Upper lobe of right lung (tissue), 1 donor: ENCODE measurements at places on chromosomes 2 and 18. TPM values are rescaled to one million over a fixed set of nuclear protein-coding genes. Genes with fewer than 3 reads are reported as not detected.

DNA sequence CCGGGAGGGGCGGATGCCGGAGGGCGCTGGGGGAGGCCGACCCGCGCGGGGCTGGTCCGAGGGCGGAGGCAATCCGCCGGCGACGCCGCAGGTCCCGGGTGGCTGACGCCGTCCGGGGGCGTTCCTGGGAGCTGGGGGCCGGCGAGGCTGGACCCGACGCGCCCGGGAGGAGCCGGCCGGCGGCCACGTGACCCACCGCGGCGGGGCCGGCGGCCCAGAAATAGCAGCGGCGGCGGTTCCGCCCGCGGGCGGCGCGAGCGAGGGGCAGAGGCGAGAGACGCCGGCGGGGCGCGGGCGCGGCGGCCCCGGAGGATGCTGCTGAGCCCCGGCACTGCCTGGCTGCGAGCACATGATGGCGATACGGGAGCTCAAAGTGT is at the start of gene RAB31:
RAB31 (plus strand) TSS at position 245 of the 377 bp plus-strand sequence; CDS start at position 350, 105 bp downstream.
- no peaks in the 10 kb centered on the region for H3K27me3 ChIP-seq
- DNase-seq = peak; percentile 92
- H3K4me1 ChIP-seq = peaks cover 11% of the 10 kb centered on the region
- H3K36me3 ChIP-seq = no peaks in the 10 kb centered on the region
- H3K27ac ChIP-seq = peak within 1 kb of the TSS; percentile 88

Gene UGT1A4
- not detected for total RNA-seq

DNA sequence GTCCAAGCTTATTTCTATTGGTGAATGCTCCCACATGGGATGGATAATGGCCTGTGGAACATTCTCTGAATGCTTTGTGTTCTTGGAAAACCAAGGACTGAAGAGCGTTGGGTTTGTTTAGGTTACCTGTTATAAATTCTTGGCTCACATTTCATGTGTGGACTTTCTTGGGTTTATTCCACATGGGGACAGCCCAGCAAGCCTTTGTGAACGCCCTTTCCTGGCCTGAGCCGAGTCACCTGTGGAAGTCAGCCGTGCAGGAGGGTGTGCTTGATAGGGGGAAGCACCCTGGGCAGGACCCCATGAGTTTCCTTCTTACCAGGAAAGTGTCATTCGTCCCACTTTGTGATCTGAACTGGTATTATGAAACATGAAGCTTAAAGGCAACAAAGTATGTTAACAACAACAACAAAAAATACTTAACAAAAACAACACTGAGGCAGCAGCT is 4.1 kb downstream of the RAB31 start:
- H3K27me3 ChIP-seq = no peaks in the 10 kb centered on the region
- peak overlapping the region; percentile 86 for H3K27ac ChIP-seq
- no peaks in the 10 kb centered on the region for H3K36me3 ChIP-seq
- H3K4me1 ChIP-seq = peaks cover 12% of the 10 kb centered on the region
- DNase-seq = no peak
- H3K4me3 ChIP-seq = no peak overlapping the region

DNA sequence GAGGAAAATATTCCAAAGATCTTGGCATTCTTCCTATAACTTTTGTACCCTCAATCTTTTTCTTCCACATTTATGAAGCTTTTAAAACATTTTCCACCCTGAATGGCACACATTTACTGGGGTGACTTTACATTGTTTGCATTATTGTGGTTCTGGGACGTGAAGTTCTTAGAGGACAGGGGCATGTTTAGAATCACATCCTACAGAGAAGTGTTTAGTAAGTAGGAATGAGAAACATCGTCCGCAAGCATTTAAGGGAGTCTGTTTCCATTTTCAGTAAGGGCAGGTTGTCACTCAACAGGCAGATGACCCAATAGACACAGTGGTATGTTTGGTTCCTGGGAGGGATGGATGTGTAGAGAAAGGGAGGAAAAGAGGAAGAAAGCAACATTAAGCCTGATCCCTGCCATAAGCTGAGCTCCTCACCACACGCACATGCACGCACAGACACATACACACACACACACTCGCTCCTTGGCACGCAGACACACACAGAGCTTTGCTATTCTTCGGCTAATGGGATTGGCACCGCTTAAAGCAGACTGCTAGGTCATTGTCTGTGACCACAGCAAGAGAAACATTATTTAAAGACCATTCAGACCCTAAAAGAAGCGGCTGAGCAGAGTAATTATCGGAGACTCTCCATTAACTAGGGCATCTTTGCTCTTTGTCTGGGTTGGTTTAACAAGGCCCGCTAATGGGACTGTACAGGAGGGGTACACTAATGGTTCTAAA is 14.2 kb upstream of the PLEKHM3 start:
- H3K27ac ChIP-seq = no peak overlapping the region
- no peaks in the 10 kb centered on the region for H3K4me1 ChIP-seq
- no peak overlapping the region for H3K4me3 ChIP-seq

Gene HOXD13
- not detected for total RNA-seq

- no peak for DNase-seq
- no peaks in the 10 kb centered on the region for H3K27me3 ChIP-seq
- H3K27ac ChIP-seq = no peak overlapping the region
These were observed 1011.8 kb upstream of the CDH2 start for GRCh38 chr18:29188760-29189159.

Gene TUBB6
- total RNA-seq = 110 TPM

Gene CRYBA2
- total RNA-seq = not detected

DNA sequence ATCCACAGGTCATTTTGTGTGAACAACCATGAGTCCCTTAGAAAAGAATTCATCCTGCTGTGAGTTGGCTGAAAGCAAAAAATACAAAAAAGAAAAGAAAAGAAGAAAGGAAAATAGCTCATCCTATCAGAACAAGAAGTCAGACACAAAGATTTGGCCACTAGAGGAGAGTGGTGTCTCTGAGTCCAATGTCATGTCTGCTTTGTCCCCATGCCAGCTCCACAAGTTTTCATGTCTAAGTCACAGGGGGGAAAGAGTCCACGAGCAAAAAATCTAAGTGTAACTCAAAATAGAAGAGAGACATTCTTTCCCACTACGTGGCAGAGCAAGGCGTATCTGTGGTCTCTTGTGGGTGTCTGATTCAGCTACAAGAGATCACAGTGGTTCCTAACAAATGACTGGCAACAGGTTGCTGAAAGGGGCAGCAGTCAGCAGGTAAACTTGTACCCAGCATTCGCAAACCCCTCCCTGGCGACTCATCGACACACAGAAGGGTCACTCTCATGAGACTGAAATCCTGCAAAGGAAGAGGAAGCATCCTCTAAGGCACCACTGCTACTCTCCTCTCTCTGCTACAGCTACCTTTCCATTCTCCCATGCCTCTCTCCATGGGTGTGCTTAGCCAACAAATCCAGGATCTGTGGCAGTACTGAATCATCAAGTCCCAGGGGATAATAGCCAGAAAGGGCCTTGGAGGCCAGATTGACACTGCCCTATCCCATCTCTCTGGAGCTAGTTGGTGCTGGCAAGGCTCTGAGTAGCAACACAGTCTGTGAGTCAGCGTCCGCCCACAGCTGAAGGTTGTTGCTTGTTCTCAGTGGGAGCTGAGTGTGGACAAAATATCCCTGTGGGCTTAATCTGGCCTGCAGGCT is 123.0 kb upstream of the SLC39A10 start:
- no peaks in the 10 kb centered on the region for H3K27me3 ChIP-seq
- no peak overlapping the region for H3K4me3 ChIP-seq
- H3K36me3 ChIP-seq = no peaks in the 10 kb centered on the region
- H3K27ac ChIP-seq = peak overlapping the region; percentile 60
- DNase-seq = peak; percentile 75

Gene HEATR5B
- 23.1 TPM for total RNA-seq

GRCh38 chr18:12637393-12637792 is 20.5 kb downstream of the SPIRE1 start:
- H3K4me3 ChIP-seq = no peak overlapping the region
- no peak overlapping the region for H3K27ac ChIP-seq
- peaks cover 10% of the 10 kb centered on the region for H3K4me1 ChIP-seq

Gene ARPC2
- 357 TPM for total RNA-seq

- no peaks in the 10 kb centered on the region for H3K4me1 ChIP-seq
- H3K4me3 ChIP-seq = no peak overlapping the region
These were observed 87.9 kb downstream of the ICOS start for GRCh38 chr2:204024503-204024902.

Gene UGT1A8
- not detected for total RNA-seq

Gene SOX11
- 0.84 TPM for total RNA-seq

Gene FOXI3
- total RNA-seq = not detected

Gene SPP2
- total RNA-seq = not detected

- no peak overlapping the region for H3K4me3 ChIP-seq
- H3K4me1 ChIP-seq = peaks cover 9% of the 10 kb centered on the region
These were observed 47.5 kb downstream of the EMILIN2 start for GRCh38 chr18:2894131-2894840.

DNA sequence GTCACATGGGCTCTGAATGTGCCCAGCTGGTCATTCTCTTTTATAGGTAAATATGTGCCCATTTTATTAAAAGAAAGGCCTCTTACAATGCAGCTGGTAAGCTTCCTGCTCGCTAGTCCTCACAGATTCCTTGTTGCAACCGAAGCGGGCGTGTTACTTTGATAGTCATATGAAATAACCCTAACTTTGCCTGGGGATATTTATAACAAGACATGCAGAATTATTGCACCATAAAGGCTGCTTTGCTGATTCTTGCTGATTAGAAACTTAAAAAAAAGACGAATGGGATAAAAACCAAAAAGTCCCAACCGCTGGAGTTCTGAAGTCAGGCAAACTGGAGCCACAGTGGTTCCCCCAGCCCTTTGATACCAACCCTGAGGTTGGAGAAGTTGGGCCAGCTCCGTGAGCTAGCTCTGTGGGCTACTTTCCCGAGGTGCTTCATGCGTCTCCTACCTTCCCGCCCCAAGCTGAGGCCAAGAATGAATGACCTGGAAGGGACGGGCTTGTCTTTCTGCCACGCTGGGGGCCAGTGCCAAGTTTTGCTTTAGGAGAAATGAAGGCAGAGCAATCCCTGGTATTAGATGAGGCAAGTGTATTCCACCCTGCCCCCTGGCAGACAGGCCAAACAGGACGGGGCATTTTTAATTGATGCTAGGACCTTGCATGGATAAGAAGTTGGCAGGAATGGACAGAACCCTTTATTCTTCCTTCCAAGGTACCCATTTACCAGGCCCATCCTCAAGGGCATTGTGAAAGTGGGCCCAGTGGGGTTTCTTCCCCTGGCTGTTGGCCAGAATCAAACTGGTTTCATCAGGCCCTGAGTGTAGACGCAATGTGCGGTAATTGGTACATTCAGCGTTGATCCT is 140.4 kb downstream of the KCTD1 start:
- no peaks in the 10 kb centered on the region for H3K36me3 ChIP-seq
- H3K4me3 ChIP-seq = no peak overlapping the region
- H3K27ac ChIP-seq = no peak overlapping the region
- no peaks in the 10 kb centered on the region for H3K4me1 ChIP-seq
- no peak for DNase-seq
- H3K27me3 ChIP-seq = no peaks in the 10 kb centered on the region

Gene IL1A
- total RNA-seq = 1.9 TPM

- H3K27me3 ChIP-seq = no peaks in the 10 kb centered on the region
- no peaks in the 10 kb centered on the region for H3K4me1 ChIP-seq
- DNase-seq = no peak
- H3K27ac ChIP-seq = no peak overlapping the region
These were observed 5.6 kb downstream of the PDCD1 start for GRCh38 chr2:241852981-241853631.

DNA sequence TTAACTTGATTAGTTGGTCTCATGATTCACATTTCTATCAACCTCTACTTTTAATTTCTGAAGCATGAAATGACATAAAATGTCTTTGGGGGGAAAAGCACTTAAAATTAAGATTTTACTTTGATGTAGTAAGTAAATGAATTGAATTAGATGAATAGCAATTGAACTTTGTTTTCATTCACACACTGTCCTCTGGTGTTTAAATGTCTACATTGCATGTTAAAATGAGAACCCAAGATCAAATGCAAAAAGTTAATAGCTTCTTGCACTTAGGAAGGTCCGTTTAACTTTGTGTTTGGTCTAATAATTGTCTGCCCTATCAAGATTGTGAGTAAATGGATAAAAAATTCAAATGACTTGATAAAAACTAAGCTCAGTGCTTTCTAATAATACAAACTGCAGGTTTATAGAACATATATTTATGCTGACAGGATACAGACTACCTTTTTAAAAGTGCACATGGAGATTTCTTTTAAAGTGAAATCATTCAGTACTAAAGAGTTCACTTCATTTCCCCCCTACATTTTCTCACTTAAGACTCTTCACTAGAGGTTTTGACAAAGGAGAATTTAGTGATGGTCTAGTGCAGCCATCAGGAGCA is 156.2 kb upstream of the NABP1 start:
- no peaks in the 10 kb centered on the region for H3K27me3 ChIP-seq
- H3K4me1 ChIP-seq = no peaks in the 10 kb centered on the region
- H3K27ac ChIP-seq = no peak overlapping the region
- H3K36me3 ChIP-seq = no peaks in the 10 kb centered on the region

GRCh38 chr2:233445152-233445830 is 91.0 kb downstream of the DGKD start:
- no peak overlapping the region for H3K4me3 ChIP-seq
- DNase-seq = peak; percentile 38
- H3K36me3 ChIP-seq = peaks cover 63% of the 10 kb centered on the region
- no peaks in the 10 kb centered on the region for H3K4me1 ChIP-seq

- H3K27ac ChIP-seq = no peak within 1 kb of the TSS
- H3K4me3 ChIP-seq = peak within 1 kb of the TSS; percentile 34
- DNase-seq = no peak
- peaks cover 54% of the 10 kb centered on the region for H3K27me3 ChIP-seq
These were observed at the start of gene NOTO for GRCh38 chr2:73202156-73203054. NOTO (plus strand) TSS chr2:73202574; CDS start chr2:73202667, 93 bp downstream.

Gene TLX2
- total RNA-seq = not detected

DNA sequence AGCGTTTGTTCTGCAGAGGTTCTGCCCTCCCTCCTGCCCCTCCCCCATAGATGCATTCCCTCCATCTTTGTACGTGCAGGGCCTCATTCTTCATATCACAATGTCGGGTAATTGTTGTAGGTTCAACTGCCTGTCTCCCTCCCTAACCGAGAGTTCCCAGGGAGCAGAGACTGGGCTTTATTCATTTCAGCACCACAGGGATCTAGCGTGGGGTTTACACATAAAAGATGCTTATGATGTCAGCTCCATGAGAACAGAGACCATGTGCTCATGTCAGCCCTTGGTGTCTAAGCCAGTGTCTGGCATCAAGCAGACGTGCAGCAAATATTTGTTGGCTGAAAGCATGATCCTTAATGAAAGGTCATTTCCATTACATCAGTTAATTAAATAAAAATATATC is 298.9 kb upstream of the TRIB2 start:
- no peaks in the 10 kb centered on the region for H3K36me3 ChIP-seq
- H3K27me3 ChIP-seq = no peaks in the 10 kb centered on the region
- H3K4me1 ChIP-seq = no peaks in the 10 kb centered on the region
- no peak overlapping the region for H3K4me3 ChIP-seq

- DNase-seq = no peak
- no peak overlapping the region for H3K4me3 ChIP-seq
- H3K36me3 ChIP-seq = peaks cover 15% of the 10 kb centered on the region
- peaks cover 40% of the 10 kb centered on the region for H3K4me1 ChIP-seq
- H3K27me3 ChIP-seq = no peaks in the 10 kb centered on the region
- no peak overlapping the region for H3K27ac ChIP-seq
These were observed 4.7 kb upstream of the CAPN10 start for GRCh38 chr2:240581811-240582210.
